NCI-H446 (cell line): ENCODE measurements at places on chromosomes 1 and 21.
A peak's percentile ranks its signal among the peaks of the same experiment; 100 is the strongest.

GRCh38 chr1:93328809-93329760, 16.6 kb upstream of the DR1 start:
- peak; percentile 90 for DNase-seq

GRCh38 chr1:58395355-58395754, 151.2 kb downstream of the OMA1 start:
- no peak for DNase-seq

GRCh38 chr1:112006416-112007025, 17.1 kb upstream of the KCND3 start:
- DNase-seq: peak; percentile 90

DNA sequence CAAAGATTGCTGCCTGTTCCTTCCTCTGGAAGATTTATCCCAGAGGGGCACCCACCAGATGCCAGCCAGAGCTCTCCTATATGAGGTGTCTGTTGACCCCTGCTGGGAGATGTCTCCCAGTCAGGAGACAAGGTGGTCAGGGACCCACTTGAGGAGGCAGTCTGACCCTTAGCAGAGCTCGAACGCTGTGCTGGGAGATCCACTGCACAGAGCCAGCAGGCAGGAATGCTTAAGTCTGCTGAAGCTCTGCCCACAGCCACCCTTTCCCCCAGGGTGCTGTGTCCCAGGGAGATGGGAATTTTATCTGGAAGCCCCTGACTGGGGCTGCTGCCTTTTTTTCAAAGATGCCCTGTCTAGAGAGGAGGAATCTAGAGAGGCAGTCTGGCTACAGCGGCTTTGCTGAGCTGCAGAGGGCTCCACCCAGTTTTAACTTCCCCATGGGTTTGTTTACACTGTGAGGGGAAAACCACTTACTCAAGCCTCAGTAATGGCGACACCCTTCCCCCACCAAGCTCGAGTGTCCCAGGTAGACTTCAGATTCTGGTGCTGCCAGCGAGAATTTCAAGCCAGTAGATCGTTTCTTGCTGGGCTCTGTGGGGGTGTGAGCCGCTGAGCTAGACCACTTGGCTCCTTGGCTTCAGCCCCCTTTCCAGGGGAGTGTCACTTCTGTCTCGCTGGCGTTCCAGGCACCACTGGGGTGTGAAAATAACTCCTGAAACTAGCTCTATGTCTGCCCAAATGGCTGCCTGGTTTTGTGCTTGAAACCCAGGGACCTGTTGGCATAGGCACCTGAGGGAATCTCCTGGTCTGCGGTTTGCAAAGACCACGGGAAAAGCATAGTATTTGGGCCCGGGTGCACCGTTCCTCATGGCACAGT, 51.1 kb upstream of the PDC start:
- DNase-seq: no peak

DNA sequence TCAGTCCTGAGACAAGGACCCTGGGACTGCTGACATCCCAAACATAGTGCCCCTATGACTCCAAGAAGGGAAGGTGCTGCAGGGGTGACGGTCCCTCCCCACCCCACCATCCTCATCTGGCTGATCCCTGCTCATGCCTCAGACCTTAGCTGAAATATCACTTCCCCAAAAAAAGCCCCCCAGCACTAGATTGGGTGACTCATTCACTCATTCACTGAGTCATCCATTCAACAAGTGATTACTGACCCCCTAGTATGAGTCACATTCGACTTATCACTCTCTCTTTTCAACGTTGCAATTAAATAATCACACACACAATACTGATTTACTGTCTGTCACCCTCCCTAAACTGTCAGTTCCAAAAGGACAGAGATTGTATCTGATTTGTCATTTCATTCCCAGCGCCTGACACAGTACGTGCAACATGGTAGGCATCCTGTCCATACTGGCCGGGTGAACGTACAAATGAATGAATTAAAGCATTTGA, 48.6 kb downstream of the HIVEP3 start:
- no peak for DNase-seq

GRCh38 chr1:157312082-157312812, 174.1 kb upstream of the ETV3 start:
- DNase-seq: no peak

GRCh38 chr1:39657923-39658485, 13.9 kb downstream of the NT5C1A start:
- peak; percentile 70 for DNase-seq

- no peak for DNase-seq
Observed at GRCh38 chr1:59266180-59266926, 30.5 kb upstream of the FGGY start.

GRCh38 chr1:205805082-205805711, 7.8 kb downstream of the SLC41A1 start:
- DNase-seq: no peak

GRCh38 chr1:204134103-204134502, 17.7 kb downstream of the ETNK2 start:
- no peak for DNase-seq
